GM03348 (cell line): ENCODE measurements at places on chromosomes 12 and 14.

GRCh38 chr14:104702673-104703072, 13.3 kb downstream of the INF2 start:
- no peak for DNase-seq

GRCh38 chr14:24255931-24256711, 6.9 kb downstream of the TGM1 start:
- no peak for DNase-seq

GRCh38 chr12:117125272-117125613, 26.0 kb upstream of the TESC start:
- DNase-seq, result no peak

- DNase-seq, result peak; percentile 6
These were observed 301.9 kb downstream of the CCER1 start for GRCh38 chr12:90653040-90653439.

DNA sequence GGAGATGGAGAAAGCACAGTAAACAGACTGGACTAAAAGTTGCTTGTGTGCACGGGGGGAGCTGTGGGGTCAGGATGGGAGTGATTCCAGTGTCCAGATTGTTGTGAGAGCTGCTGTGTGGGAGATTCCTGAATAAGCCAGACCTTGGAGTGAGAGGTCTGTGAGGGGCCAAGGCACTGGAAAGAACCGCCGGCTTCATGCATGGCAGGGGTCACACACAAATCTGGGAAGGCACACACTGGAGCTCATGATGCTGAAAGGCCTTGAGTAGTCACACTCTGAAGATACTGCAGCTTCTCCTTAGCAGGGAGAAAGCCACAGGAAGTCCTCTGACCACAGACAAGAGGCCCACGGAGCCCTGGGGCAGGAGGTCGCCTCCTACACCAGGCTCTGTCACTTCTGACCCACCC, 23.1 kb downstream of the ADCY6 start:
- DNase-seq, result no peak

- no peak for DNase-seq
These were observed 25.3 kb downstream of the NUAK1 start for GRCh38 chr12:106113446-106113823.

DNA sequence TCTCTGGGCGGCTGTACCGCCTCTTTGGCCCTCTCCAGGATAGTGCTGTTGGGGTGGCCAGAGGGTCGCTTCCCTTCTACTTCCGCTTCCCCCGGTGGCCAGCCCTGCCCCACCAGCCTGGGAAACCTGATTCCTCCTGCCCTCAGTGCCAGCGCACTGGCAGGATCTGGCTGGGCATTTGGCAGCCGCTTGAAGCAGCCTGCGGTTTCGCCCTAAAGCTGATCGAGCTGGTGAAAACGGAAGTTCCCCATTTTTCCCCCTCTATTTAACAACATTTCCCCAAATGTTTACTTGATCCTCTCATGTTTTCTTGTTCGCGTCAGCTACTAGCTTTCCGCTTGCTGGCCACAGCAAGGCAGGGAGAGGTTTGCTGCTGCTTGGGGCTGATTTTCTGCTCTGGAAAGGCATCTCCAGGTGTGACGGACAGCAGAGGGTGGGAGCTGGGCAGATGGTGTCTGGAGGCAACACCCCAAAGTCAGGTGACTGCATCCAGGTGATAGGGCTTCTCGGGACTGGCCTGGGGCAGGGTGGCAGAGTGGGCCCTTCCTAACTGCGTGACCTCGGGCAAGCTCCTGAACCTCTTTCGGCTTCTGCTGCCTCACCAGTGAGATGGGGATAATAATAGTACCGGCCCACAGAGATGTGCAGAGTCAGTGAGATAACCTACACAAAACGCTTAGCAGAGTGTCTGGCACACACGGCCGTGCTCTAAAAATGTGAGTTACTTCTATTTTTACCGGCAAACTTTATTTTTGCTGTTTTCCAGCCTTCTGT, 53.1 kb downstream of the TSPAN9 start:
- DNase-seq, result no peak
